Stomach (tissue), 19 donors: ENCODE measurements at places on chromosomes 6 and 20. TPM values are rescaled to one million over a fixed set of nuclear protein-coding genes. Genes with fewer than 3 reads are reported as not detected.
A peak's percentile ranks its signal among the peaks of the same experiment; 100 is the strongest.

DNA sequence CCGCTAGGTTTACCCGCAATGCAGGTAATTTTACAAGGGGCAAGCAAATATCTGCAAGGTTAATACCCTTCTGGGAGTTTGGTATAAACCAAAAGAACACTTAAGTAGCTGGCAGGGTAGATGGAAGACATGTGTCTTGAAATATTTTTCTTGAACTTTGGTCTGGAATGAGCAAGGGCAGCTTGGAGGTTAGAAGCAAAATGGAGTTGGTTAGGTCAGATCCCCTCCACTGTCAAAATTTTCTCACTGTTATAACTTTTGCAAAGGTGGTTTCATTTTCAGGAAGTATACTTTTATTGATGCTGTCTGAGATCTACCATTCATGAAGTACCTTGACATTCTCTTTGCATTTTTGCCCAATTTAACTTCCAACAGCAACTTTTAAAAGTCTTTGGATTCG is 13.3 kb upstream of the KIAA1586 start:
- DNase-seq, result no peak

GRCh38 chr6:141610741-141611140 is 522.0 kb upstream of the GJE1 start:
- no peak for DNase-seq

- no peak for DNase-seq
Measured at GRCh38 chr6:17022604-17023003, 79.2 kb upstream of the STMND1 start.

- DNase-seq, result no peak
Measured at GRCh38 chr6:96330884-96331283, 190.7 kb upstream of the UFL1 start.

DNA sequence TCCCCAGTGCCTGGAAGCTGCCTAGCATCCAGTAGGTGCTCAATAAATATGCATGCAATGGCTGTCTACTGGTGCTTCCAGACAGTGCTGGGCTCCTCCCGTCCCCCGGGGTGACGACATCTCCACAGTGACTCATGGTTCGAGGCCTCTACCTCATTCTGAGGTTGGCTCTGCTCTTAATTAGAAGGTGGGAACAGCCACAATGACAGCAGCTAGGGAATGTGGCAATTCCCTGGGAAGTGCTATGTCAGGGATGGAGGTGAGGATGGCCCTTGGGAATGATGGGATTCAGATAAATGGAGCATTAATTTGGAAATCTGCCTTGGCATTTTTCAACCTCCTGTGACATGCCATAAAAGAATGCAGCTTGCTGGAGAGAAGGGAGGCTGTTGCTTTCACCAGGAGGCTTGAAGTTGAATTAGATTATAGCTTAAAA is 43.5 kb upstream of the NFATC2 start:
- no peak for DNase-seq

- no peak for DNase-seq
Measured at GRCh38 chr20:20956513-20956931, 149.6 kb downstream of the LINC00237 start.

- no peak for DNase-seq
Measured at GRCh38 chr20:5024103-5024502, 22.8 kb upstream of the SLC23A2 start.

DNA sequence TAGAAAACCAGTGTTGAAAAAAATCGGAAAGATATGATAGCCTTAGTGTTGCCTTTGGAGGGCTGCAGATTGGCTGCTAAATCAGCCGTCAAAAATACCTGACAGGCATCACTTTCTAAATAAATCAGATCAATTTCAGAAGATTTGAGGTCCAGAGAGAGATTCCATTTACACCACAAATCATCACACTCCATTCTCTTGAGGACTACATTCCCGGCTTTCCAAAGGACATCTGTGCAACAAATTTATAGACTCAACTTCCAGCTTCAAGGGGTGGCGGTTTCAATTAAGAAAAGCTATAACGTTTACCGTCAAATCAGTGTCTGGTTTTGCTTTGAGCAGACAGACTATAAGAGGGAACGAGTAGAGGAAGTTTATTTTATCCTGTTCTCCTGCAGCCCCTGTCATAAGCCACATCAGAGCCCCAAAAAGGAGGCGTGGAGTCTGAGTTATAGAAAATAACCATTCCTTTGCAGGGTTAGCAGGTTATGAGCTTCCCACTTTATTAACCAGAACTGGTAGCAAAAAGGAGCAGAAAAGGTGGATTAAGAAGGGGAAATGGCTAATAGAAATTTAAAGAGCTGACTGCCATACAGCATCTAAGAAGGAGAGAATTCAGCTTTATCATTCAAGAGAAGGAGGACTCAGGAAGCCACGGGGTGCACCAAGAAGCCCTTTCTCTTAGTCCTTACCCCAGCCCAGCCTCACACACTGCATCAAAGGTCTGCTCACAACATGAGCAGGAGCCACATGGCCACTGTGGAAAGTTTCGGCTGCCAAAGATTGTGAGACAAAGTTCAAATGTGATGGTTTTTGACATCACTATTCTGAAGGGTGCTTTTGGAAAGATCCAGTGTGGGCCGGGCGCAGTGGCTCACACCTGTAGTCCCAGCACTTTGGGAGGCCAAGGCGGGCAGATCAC is 12.9 kb upstream of the UQCC2 start:
- DNase-seq, result no peak

DNA sequence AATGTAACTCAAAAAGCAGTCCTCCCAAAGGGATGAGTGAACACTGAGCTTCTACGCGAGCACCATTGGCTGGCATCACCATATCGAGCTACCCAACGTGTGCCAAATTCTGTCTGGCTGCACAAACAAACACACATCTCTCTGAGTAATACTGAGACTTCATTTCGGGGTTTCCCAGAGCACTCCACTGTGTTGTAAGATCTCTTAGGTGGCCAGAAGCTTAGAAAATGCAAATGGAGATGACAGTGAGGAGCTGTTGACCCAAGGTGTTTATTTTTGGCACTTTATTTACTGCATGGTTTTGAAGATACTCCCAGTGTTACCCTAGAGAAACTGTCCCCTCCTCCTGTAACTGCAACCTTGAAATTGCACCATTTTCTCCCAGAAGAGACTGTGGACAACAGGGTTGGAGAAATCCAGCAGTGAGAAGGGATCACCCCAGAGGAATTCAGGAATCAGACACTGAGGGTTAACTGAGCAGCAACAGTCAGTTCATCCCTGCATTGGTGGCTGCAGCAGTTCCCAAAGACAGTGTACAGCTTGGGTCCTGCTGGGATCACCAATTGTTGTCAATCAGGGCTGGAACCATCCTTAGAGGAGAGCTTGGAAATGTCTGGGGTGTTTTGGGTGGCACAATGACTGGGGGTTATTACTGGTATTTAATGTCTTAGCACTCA is 1.0 kb upstream of the RIPOR2 start:
- no peak for DNase-seq

DNA sequence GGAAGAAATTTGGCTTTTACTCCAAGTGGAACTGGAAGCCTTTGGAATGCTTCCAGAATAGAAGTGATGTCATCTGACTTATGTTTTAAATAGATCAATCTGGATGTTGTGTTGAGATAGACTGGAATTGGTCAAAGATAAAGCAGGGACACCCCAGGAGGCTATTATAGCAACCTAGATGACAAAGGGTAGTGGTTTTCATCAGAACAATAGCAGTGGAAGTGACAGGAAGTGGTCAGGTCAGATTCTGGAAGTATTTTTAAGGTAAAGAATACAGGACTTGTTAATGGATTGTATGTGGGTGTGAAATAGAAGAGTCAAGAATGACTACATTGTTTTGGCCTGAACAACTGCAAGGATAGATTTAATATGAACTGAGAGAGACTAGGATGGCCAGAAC is 191.4 kb downstream of the ADGRB3 start:
- no peak for DNase-seq

GRCh38 chr6:18748314-18748713 is 361.2 kb downstream of the RNF144B start:
- no peak for DNase-seq

DNA sequence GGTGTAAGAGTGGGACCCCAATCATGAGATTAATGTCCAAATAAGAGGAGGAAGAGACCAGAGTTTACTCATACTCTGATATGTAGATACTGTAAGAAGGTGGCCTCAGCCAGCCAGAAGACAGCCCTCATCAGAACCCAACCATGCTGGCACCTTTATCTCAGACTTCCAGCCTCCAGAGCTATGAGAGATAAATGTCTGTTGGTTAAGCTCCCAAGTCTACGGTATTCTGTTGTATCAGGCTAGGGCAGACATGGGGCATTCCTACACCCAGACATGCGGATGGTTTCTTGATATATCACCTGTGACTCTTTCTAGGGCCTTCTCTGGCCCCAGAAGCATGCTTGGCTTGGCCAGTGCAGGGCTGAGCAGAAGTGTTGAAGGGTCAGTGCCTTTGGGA is 247.4 kb upstream of the RIN2 start:
- DNase-seq, result no peak

- no peak for DNase-seq
Measured at GRCh38 chr6:25105070-25105925, 169.5 kb upstream of the RIPOR2 start.

DNA sequence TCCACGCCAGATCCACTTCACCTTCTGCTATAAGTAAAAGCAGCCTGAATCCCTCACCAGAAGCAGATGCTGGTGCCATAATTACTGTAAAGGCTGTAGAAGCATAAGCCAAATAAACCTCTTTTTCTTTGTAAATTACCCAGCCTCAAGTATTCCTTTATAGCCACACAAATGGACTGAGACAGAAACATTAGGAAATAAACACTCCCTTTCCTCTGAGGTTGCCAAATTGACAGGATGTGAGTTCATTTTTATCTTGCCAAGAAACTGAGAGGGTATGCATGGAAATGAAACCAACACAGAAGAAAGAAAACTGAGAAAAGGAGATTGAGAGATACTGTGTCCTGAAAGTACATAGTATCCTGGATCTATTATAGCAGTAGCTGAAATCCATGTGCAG is 481.2 kb downstream of the HAO1 start:
- DNase-seq, result no peak

GRCh38 chr20:17570347-17571152 is 675 bp downstream of the DSTN start:
- peak; percentile 85 for DNase-seq

GRCh38 chr20:11376998-11377397 is 540.7 kb upstream of the BTBD3 start:
- DNase-seq, result no peak

PTCRA gene
- total RNA-seq, result not detected

MCHR2 gene
- total RNA-seq, result 0.37 TPM

KHDC1L gene
- total RNA-seq, result not detected

IL20RA gene
- 11.7 TPM for total RNA-seq

POU5F1 gene
- total RNA-seq, result not detected

CAP2 gene
- total RNA-seq, result 43.3 TPM
